ENCODE measurements at places on chromosomes 7 and 10.

DNA sequence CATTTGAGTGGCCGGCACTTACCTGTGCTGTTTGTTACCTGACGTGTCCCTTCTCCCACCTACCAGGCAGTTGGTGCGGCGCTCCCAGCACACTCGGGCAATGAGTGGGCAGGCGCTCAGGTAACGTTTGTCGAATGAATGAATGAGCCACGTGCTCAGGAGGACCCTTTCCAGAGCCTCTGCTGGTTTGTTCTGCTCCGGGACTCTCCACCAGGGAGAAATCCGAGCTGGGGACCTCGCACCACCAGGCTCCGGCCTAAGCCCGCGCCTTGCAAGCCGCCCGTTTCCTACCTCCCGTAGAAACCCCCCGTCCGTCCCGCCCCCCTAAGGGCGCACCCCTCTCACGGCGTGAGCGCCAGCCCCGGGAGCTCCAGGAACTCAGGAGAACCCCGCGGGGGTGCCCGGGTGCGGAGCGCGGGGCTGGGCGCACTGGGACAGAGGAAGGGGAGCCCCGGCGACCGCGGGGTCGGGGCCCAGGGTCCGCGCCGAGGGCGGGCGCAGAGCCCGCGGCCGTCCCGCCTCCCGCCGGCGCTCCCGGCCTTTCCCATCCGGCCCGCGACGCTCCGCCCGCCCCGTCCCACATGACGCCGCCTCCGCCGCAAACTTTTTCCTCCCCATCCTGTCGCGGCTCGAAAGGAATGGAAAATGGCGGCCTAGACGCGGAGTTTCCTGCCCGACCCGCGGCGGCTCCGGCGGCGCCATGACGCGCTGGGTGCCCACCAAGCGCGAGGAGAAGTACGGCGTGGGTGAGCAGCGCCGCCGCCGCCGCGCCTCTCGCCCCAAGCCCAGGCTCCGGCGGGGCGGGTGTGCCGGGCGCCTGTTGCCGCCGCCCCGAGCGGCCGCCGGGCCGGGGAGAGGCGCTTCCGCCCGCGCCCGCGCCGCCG is at the start of gene DOCK1:
Gene DOCK1, plus strand, starts transcription at position 611 of the 884 bp plus-strand sequence. Its CDS starts 90 bp downstream, at position 701.
- H3K27me3 ChIP-seq: no peaks in the 10 kb centered on the region
- H3K4me1 ChIP-seq: no peaks in the 10 kb centered on the region
- H3K36me3 ChIP-seq: no peaks in the 10 kb centered on the region
- H3K4me3 ChIP-seq: no peak within 1 kb of the TSS
- no peak for DNase-seq
- no peak within 1 kb of the TSS for H3K27ac ChIP-seq

- H3K27ac ChIP-seq: no peak overlapping the region
- no peak overlapping the region for H3K4me3 ChIP-seq
- no peaks in the 10 kb centered on the region for H3K36me3 ChIP-seq
- H3K27me3 ChIP-seq: no peaks in the 10 kb centered on the region
- H3K4me1 ChIP-seq: no peaks in the 10 kb centered on the region
These were observed 145.3 kb downstream of the DYNC1I1 start for GRCh38 chr7:95917634-95918033.

DNA sequence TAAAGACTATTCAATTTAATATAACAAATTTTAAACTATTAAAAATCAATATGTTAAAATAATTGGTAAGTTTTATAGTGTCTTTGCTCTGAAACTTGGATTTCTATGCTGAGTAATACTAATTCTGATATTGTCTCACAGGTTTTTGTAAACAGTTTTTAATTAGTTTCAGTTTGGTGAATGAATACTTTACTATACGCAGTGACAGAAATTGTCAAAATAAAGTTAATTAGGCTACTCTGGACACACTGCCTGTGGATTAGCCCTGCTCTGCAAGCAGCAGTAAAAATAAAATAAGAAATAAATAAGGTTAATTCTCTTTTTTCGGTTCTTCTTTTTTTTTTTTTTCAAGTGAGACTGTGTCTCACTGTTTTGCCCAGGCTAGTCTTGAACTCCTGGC is 105.3 kb downstream of the ANKRD61 start:
- no peaks in the 10 kb centered on the region for H3K27me3 ChIP-seq
- H3K4me1 ChIP-seq: no peaks in the 10 kb centered on the region
- no peak for DNase-seq
- no peak overlapping the region for H3K4me3 ChIP-seq
- peaks cover 17% of the 10 kb centered on the region for H3K36me3 ChIP-seq
- H3K27ac ChIP-seq: no peak overlapping the region

- no peak overlapping the region for H3K27ac ChIP-seq
- DNase-seq: no peak
- H3K36me3 ChIP-seq: no peaks in the 10 kb centered on the region
- no peaks in the 10 kb centered on the region for H3K27me3 ChIP-seq
- no peaks in the 10 kb centered on the region for H3K4me1 ChIP-seq
These were observed 20.1 kb downstream of the ASB15 start for GRCh38 chr7:123621707-123622106.

GRCh38 chr10:78524342-78524741 is 490.7 kb downstream of the RPS24 start:
- H3K36me3 ChIP-seq: no peaks in the 10 kb centered on the region
- no peaks in the 10 kb centered on the region for H3K4me1 ChIP-seq
- H3K4me3 ChIP-seq: no peak overlapping the region

- DNase-seq: no peak
- no peaks in the 10 kb centered on the region for H3K4me1 ChIP-seq
- no peaks in the 10 kb centered on the region for H3K27me3 ChIP-seq
- no peak overlapping the region for H3K4me3 ChIP-seq
These were observed 108.8 kb upstream of the MPP7 start for GRCh38 chr10:28411648-28412047.

GRCh38 chr7:3042861-3043489 is 692 bp downstream of the CARD11 start:
- H3K27ac ChIP-seq: peak overlapping the region; percentile 69
- H3K4me3 ChIP-seq: peak overlapping the region; percentile 100
- H3K27me3 ChIP-seq: no peaks in the 10 kb centered on the region
- no peaks in the 10 kb centered on the region for H3K36me3 ChIP-seq

DNA sequence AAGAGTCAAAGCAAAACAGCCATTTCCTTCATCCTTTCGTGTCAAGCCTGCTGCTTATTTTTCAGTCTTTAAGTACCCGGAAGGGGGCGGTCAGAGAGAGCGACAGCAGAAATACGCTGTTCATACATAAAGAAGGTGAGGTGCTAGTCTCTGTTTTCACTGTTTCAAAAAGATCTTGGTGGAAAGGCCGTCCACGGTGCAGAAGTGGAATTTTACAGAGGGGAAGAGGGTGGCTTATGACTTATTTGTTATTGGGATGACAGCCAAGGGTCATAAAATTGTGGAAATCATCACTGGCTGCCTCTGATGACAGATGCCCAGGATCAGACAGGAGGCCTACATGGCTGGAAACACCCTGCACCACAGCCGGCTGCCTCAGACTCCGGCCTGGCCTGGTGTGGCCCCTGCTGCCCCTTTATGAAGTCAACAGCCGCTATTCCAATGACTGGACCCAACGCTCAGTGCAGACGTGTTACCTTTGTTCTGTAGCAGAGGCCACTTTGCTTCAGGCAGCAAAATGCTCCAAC is 57.0 kb downstream of the HIPK2 start:
- H3K36me3 ChIP-seq: peaks cover 10% of the 10 kb centered on the region
- peaks cover 10% of the 10 kb centered on the region for H3K4me1 ChIP-seq
- H3K4me3 ChIP-seq: no peak overlapping the region
- no peaks in the 10 kb centered on the region for H3K27me3 ChIP-seq

GRCh38 chr7:99255463-99255862 is 17.2 kb upstream of the MYH16 start:
- no peak overlapping the region for H3K4me3 ChIP-seq
- H3K27ac ChIP-seq: no peak overlapping the region
- DNase-seq: no peak
- H3K36me3 ChIP-seq: no peaks in the 10 kb centered on the region
- H3K27me3 ChIP-seq: no peaks in the 10 kb centered on the region
- no peaks in the 10 kb centered on the region for H3K4me1 ChIP-seq

Data from GM12878 (cell line).